ENCODE measurements at places on chromosomes 1 and 21. TPM values are rescaled to one million over a fixed set of nuclear protein-coding genes. Genes with fewer than 3 reads are reported as not detected.

DNA sequence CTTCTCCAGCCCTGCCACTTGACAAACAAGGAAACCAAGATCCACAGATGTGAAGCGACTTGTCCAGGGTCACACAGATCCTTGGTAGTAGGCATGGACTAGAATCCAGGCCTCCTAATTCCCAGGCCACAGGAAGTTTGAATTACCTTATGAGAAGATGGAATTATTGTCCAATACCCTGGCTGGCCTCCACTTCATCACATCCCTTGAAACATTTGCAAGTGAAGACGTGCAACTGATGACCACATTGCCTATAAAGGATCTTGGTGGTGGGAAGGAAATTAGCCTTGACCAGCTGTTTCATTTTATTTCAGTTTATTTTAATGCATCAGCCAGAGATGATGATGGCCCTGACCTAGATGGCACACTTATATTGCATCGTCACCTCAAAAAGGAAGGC lies 165.8 kb upstream of the CAMK1G start:
- no peak for DNase-seq

DNA sequence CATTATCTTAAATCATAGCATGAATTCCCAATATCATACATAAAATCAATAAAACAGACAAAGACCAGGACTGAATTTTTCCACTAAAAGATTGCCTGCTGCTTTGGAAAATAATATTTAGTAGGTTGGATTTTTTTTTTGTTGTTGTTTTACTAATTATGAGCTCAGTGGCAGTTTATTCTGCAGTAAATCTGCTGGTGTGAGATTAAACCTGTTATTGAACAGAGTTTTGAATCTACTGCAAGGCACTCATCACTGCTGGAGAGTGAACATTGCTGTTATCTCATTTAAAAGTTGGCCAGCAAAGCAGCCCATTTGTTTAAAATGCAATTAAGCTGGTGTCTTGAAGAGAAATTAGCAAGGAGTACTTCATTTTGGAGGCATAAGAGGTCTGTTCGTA lies 986.1 kb downstream of the ADGRL2 start:
- DNase-seq, result no peak

DNA sequence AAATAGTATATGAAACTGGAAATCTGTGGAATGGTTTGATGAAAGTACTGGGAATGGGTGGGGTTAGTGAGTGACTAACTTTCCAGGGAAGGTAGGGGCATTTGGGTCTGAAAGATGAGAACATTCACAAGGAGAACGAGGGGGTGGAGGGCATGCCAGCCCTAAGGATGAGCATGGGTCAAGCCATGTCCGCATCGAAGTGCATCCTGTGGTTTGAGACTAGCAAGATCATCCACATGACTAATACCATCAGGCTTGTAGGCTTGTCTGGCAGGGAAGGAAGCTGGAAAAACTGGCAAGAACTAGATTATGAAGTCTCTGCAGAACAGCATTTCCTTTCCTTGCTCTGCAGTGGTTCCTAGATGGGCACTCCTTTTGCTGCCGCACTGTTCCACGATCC lies 70.4 kb upstream of the UBE2U start:
- DNase-seq, result peak; percentile 95

GRCh38 chr1:246291127-246291526 lies 216.0 kb downstream of the SMYD3 start:
- DNase-seq, result no peak

Gene CLDN8
- total RNA-seq, result not detected

All from Daoy (cell line).